ENCODE measurements at places on chromosomes 5 and 9.
A peak's percentile ranks its signal among the peaks of the same experiment; 100 is the strongest.

DNA sequence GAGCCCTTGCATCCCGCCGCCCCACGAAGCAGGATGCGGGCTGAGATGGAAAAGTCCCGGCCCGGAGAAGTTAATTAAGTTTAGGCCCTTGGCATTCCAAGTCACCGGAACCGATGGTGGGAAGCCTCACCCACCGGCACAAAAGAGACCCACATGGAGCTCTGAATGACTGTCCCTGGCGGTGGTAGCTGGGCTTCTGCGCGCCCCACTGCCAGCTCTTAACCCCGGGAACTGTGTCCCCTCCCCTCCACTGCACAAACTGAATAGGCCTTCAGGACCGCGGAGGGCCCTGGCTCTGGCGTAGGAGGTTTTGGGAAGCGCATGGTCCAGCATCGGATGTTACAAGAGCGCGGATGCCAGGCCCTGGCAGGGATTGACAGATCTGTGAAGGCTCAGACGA is 291.1 kb upstream of the TUT7 start:
- no peak for DNase-seq

DNA sequence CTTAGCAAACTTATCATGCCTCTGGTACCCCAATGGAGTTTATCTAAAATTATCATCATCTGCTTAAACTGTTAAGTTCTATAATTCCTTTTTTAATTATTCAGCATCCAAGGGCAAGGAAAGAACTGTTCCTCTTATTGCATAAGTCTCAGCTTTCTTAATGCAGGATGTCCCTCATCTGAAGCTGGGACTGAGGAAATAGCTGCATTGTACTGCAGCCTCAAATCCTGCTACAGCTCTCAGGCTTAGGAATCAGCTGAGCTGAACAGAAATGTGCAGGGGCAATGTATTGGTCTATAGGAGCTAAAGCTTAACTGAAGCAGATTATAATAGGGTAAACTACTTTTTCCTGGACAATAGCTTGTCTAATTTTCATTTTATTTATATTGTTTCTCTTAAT is 48.0 kb downstream of the HAPLN1 start:
- no peak for DNase-seq

DNA sequence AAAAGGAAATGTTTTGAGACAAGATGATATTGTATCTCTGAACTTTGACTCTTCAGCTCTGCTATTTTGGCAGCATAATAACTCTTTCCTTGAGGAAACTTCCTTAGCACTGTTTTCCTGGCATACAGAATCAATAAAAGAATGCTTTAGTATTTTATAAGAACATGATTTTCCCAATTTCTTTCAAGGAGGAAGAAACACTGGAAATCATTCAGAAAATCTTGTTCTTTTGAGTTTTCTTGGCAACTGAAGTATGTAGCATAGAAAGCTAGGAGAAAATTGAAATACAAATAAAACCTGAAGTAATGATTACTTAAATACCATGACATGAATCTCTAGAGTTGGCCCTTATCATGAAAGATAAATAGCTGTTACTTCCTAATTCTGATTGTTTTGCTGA is 461.4 kb upstream of the ZNF608 start:
- DNase-seq, result no peak

- peak; percentile 74 for DNase-seq
These were observed 122.7 kb upstream of the LMX1B start for GRCh38 chr9:126490871-126491567.

DNA sequence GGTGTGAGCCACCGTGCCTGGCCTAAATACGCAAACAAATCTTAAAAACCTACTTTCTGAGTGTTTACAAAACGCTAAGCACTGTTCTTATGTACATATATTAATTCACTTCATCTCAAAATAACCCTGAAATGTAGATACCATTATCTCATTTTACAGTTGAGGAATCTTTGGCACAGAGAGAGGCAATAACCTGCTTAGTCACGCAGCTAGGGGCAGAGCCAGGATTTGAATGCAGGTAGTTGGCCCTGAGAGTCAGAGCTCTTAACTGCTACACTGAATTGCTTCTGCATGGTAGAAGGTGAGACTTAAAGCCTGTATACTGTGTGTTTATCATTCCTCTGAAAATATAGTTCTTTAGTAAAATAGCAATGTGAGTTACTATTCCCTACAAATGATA is 21.9 kb downstream of the ARHGEF37 start:
- DNase-seq, result no peak

DNA sequence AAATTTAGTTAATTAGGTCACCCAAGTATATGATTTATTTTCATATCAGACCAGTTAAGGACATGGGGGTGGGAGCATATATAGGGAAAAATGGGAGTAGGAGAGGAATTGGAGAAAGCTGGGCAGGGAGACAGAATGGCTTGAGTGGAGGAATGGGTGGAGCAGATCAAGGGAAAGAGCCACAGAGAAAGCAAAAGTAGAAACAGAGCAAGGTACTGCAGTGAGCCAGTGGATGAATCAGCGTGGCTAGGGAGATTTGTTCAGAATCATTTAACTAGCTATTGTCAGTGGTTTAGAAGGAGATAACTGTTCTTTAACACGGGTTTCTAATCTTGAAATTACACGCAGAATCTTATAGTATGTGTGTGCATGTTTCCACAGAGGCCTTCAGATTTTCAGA is 37.4 kb downstream of the SNX24 start:
- peak; percentile 26 for DNase-seq

- peak; percentile 99 for DNase-seq
These were observed 32.9 kb upstream of the STXBP1 start for GRCh38 chr9:127578952-127579853.

DNA sequence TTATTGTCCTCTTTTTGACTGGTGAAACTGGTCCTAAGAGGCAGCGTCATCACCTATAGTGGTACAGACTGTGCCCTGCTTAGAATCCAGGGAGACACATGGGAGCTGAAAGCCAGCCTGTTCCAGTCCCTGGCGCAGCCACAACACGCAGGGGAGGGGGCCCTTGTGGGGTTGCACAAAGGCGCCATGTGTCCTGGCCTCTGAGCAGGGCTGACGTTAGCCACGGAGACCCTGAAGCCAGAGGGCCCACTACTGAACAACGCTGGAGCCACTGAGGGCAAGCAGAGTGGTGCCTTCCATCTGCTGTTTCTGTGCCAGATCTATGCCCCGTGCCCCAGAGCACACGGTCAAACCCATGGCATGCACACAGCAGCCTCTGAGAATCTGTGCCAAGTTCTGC is 147.3 kb downstream of the ACTL7B start:
- no peak for DNase-seq

GRCh38 chr9:7223981-7224380 is 466.2 kb downstream of the KDM4C start:
- no peak for DNase-seq

GRCh38 chr5:26740182-26740581 is 298.2 kb downstream of the CDH9 start:
- DNase-seq, result no peak

GRCh38 chr9:4225291-4226028 is 74.4 kb downstream of the GLIS3 start:
- peak; percentile 23 for DNase-seq

- DNase-seq, result no peak
These were observed 7.1 kb upstream of the RARS1 start for GRCh38 chr5:168479166-168479565.

GRCh38 chr9:130824643-130825350 is 10.3 kb upstream of the ABL1 start:
- DNase-seq, result peak; percentile 89

DNA sequence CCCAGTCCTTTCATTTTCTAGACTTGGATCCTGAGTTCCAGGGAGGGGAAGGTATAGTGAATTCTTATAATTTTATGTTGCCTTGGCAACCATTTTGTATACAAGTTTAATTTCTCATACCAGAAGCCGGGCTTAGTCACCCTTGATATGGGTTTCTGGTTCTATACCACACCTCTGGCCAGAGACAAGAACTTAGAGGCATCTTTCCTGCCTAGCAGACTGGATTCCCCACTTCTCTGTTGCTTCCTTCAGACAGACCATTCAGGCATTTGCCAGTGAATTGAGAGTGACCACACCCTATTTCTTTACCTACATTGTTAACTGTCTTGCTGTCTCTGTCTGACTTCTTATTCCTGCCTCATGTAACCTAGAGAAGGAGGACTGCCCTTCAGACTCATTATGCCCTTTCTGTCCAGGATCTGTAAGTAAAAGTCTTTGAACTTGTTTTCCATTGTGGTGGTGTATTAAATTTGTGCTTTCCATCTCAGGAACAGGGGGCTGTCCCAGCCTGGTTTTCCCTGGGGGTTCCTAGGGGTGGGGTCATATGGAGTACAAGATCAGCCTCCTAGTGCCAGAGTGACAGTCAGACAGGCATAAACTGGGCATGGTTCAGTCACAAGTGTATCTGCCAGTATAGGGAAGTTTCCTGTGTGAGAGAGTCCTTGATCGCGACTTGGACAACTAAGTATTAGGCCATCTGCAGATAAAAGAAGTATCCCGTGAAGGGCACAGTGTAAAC is 27.4 kb downstream of the TNFSF8 start:
- no peak for DNase-seq

DNA sequence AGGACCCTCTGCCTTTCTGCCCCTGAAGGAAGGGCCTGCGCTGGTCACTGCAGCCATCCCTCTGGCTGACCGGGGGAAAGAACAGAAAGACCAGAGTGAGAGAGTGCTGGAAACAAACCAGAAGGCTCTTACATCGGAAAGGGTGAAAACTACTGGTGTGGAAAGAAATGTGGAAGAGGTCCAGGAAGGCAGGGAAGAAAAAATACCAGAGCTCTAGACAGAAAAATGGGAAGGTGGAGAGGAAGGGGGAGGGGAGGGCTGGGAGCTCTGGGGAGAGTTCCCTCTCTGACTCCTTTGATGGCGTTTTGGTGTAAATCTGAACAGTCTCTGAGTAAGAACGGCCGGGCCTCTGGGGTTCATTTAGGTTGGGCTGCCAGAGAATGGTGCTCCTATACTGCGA is 47.7 kb downstream of the COL23A1 start:
- no peak for DNase-seq

GRCh38 chr5:73513996-73514395 is 15.8 kb downstream of the BTF3 start:
- no peak for DNase-seq

- DNase-seq, result no peak
These were observed 124.4 kb downstream of the MEF2C start for GRCh38 chr5:88758591-88758990.

DNA sequence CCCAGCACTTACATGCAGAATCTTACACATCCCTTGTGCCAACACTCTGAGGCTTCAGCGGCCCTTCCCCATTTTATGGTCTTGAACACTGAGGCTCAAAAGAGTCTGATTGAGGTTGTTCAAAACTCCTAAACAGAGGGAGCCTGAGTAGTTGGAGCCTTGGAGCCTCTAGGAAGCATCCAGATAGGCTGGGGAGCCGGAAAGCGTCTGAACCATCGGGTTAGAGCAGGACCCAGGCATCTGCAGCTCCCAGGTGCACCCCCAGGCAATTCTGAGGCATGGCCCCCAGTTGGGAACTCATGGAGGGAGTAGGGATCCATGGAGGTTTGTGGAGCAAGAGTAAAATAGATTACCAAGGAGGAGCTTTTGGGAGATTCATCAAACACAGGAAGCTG is 3.8 kb downstream of the OLFML2A start:
- DNase-seq, result no peak

GRCh38 chr5:95880081-95880926 is 57.8 kb upstream of the GLRX start:
- no peak for DNase-seq

Data from myocyte (in vitro differentiated cells).